ENCODE measurements at places on chromosomes 13 and 19.

- no peak for DNase-seq
These were observed 499.5 kb upstream of the GPC6 start for GRCh38 chr13:92727118-92727517.

DNA sequence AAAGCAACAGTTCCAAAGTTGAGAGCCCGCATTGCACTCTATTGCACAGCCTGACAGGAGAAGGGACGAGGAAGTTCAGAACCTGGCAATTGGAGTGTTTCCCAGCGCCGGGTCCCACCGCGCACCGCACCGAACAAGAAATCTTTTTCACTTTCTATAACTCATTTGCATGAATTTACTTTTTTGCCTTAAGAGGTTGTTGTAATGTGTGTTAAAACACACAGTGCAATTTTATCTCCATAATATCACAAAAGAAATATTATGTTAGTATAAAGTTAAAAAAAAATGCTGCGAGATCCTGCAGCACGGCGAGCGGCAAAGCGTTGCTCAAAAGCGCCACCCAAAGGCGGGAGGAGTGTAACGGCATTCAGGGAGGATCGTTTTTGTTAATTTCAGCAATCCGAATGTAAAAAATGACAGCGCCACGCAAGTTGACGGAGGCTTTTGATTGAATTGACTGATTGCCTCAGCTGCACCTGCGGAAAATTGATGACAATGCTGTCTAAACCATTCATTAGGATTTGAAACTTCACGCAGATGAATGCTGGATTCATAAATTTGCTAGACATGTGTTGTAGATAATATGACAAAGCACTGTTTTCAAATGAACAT, 303.6 kb upstream of the ZNF507 start:
- no peak for DNase-seq

DNA sequence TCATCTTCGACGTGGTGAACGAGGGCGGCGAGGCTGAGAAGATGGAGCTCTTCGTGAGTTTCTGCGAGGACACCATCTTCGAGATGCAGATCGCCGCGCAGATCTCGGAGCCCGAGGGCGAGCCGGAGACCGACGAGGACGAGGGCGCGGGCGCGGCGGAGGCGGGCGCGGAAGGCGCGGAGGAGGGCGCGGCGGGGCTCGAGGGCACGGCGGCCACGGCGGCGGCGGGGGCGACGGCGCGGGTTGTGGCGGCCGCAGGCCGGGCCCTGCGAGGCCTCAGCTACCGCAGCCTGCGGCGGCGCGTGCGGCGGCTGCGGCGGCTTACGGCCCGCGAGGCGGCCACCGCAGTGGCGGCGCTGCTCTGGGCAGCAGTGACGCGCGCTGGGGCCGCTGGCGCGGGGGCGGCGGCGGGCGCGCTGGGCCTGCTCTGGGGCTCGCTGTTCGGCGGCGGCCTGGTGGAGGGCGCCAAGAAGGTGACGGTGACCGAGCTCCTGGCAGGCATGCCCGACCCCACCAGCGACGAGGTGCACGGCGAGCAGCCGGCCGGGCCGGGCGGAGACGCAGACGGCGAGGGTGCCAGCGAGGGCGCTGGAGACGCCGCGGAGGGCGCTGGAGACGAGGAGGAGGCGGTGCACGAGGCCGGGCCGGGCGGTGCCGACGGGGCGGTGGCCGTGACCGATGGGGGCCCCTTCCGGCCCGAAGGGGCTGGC, 52.6 kb downstream of the MAP4K1 start:
- no peak for DNase-seq

DNA sequence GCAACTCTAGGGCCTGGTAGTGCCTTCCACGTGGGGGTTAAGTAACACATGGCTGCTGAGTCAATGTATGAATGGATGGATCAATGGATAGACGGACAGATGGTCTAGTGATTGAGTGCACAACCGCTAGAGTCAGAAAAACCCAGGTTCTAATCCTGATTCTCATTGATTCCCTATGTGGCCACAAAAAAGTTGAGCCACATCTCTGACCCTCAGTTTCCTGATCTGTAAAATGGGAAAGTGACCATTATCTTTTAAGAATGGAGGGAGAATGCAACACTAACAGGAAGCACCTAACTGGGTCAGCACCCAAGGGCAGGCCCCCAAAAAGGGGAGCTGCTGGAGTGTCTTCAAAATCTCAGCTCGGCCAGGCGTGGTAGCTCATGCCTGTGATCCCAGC, 2.6 kb downstream of the SMIM7 start:
- no peak for DNase-seq

DNA sequence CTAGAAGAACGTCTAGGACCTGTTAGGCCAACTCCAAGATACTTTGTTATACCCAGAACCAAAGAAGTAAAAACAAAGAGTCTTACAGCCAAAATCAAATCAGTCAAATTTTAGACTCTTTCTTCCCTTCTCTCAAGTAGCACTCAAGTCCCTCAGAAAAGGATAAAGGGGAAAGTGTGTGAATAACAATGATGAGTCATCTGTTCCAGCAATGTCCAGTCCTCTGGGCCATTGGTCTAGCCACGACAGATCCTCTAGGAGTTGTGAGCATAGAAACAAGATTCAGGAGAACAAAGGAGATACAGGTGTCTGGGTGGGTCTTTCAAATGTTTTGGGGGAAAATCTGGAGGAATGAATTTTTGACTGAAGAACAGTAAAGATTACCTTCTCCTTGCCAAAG, 36.3 kb downstream of the STOML3 start:
- DNase-seq = no peak

DNA sequence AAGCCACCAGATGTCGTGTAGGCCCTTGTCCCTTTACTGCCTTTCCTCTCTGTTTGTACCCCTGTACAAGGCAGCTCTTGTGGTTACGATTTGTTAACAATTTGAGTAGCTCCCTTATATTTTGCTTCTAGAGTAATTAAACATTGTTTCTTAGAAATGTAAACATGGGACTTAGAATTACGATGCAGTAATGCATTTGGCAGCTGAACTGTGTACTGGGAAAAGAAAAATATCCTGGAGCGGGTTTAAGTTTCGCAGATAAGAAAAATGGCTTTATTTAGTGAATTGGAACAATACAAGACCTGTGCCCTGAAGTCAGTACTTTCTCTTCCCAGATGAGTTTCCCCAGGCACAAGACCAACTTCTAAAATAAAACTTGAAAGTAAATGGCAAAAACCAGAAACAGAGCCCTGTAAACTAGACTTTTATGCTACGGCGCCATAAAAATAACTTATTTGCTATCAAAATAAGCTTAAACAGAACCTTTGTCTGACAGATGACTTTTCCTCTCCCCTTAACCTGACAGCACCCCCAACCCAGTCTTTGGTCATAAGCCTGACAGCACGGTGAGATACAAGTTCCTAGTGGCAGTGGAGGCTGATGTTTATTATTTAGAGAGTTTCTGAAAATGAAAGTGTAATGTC, 63.0 kb downstream of the LRCH1 start:
- DNase-seq = no peak

Data from stimulated activated CD4-positive, alpha-beta T cell treated with anti-CD3 and anti-CD28 coated beads, Interleukin-1b, Interleukin-23, amount 100 ng/mL, for 1 hour (primary cell).